Activated CD4-positive, alpha-beta T cell treated with anti-CD3 and anti-CD28 coated beads, Interleukin-2, amount 50 U/mL, for 4 hours (primary cell): ENCODE measurements at places on chromosomes 6 and 20.

DNA sequence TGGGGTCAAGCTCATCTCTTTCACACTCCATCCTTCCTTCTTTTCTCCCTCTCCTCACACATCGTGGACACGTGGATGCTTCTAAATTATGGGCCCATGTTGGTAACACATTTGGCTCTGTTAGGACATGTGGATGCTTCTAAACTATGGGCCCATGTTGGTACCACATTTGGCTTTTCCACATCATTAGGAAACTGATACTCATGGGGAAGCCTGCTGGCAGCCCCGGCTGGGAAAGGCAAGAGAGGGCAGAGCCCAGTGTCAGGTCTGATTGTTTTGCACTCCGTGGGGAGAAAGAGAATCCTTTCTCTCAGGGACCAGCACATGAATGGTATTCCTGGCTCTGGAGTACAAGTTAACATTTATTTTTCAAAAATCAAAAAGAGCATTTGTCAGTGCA, 4.0 kb upstream of the CST1 start:
- DNase-seq: no peak

DNA sequence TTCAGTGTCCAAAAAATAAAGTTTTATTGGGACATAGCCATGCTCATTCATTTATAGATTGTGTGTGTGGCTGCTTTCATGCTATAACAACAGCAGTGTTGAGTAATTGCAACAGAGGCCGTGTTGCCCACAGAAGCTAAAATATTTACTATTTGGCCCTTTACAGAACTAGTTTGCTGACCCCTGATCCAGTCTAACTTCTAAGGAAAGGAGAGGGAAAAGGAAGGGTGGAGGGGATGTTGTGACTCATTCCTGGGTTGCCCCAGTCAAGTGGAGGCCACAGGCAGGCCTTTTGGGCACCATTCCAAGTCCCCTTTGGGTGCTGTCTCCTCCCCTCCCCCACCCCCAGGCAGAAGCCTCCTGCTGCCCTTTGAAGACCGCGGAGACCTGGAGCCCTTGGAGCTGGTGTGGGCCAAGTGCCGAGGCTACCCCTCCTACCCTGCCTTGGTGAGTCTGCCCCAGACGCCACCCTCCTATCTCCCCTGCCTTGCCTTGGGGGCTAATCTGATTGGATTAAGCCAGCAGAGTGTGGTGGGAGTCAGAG, 28.4 kb downstream of the BRPF3 start:
- DNase-seq: no peak

- no peak for DNase-seq
Observed at GRCh38 chr20:9447182-9447581, 67.2 kb upstream of the LAMP5 start.

DNA sequence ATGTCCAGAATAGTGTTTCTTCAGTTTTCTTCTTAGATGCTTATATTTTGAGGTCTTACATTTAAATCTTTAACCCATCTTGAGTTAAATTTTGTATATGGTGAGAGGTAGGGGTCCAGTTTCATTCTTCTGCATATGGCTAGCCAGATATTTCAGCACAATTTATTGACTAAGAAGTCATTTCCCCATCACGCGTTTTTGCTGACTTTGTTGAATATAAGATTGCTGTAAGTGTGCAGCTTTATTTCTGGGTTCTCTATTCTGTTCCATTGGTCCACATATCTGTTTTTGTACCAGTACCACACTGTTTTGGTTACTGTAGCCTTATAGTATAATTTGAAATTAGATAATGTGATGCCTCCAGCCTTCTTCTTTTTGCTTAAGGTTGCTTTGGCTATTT, 179.6 kb downstream of the AKAP7 start:
- DNase-seq: no peak

DNA sequence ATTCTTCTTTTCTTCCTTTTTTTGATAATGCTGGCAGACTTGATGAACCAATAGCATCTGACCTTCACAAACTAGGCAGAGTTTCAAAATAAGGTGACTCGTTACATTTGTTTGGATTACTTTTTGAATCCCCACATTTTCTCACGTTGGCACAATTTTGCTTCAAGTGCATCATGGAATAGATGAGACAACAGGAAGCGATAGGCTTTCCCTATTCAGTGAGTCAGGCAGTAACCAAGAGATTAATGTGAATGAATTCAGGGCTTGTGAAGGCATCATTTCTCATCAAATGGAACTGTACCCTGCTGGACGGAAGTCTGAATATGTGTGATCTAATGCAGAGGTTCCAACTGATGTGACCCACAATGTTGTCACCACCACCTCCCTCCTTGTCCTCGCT, 10.7 kb downstream of the RFPL4B start:
- DNase-seq: no peak

GRCh38 chr20:47988676-47989075, 203.4 kb upstream of the SULF2 start:
- no peak for DNase-seq

- DNase-seq: no peak
Observed at GRCh38 chr6:20777801-20778200, 243.5 kb downstream of the CDKAL1 start.

GRCh38 chr20:34720266-34720665, 16.1 kb downstream of the TP53INP2 start:
- no peak for DNase-seq

DNA sequence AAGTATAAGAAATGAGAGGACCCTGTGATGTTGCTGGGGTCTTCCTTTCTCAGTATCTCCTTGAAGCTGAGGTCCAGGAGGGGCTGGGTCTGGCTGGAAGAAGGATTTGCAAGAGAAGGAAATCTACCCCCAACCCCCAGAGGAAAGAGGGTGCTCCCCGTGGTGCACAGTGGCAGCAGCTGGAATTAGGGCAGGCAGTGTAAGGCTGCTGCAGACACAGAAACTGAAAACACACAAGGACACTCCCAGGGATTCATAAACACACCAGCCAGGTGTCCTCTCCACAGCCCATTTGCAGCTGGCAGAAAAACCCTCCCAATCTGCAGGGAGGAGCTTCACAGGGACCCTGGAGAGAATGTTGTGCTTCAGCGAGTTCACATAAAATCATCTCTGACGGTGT, 297.2 kb downstream of the CDH26 start:
- no peak for DNase-seq

GRCh38 chr6:73030257-73030656, 195.0 kb downstream of the KHDC1L start:
- no peak for DNase-seq

GRCh38 chr6:47151232-47151898, 109.2 kb upstream of the ADGRF1 start:
- DNase-seq: no peak

GRCh38 chr20:19254956-19255355, 42.5 kb downstream of the SLC24A3 start:
- DNase-seq: no peak

- no peak for DNase-seq
Observed at GRCh38 chr6:18076231-18076630, 46.2 kb downstream of the NHLRC1 start.

GRCh38 chr20:35065181-35065580, 27.4 kb downstream of the TRPC4AP start:
- no peak for DNase-seq

GRCh38 chr20:3247638-3248037, 8.6 kb upstream of the SLC4A11 start:
- DNase-seq: no peak

DNA sequence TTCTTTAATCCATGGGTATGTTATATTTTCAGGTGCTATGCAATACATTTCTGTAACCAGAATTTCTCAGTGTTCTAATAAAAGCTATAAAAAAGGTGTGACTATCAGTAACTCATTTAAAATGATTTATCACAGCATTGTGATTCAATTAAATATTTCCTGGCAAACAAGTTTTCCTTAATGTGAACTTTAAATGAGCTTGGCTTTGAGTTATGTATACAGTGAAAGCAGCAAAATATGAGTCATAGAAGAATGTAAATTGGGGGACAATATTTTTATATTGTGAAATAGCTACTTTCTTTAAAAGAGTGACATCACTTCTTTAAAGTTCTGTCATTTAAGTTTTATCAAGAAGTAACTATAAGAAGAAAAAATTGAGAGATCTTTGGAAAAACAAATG, 484.9 kb upstream of the MAN1A1 start:
- DNase-seq: no peak

- DNase-seq: no peak
Observed at GRCh38 chr6:31478186-31478950, 19.6 kb upstream of the MICB start.

DNA sequence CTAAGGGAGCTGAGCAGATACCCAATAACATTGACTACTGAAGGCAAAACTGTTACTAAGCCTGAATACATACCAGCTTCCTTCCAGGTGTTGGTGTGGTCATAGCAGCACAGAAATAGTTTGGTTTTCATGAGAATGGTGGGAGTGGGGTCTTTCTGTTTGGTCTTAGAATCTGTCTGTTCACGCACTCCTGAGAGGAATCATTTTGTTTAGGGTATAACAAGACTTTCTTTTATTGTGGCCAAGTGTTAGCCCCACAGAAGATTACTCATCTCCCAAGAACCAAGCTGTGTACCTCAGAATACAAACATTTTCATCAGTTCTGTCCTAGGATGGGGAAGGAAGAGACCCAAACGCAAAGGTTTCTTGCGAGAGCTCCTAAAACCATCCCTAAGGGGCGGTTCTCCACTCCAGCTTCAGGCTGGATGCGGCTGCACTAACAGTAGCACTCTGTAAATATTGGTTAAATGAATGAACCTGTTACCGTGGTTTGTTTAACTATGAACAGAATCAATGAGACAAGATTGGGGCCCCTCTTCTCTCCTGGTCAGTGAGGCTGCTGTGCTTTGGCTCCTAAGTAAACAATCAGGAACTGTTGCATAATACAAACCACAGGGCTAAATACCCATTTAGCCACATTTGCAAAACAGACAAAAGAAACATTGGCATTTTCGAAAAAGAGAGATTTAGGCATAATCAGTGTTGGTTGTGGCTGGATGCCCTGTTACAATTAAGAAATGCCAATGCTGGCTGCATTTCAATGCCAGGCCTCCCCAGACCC, 44.9 kb downstream of the SNAP25 start:
- no peak for DNase-seq

DNA sequence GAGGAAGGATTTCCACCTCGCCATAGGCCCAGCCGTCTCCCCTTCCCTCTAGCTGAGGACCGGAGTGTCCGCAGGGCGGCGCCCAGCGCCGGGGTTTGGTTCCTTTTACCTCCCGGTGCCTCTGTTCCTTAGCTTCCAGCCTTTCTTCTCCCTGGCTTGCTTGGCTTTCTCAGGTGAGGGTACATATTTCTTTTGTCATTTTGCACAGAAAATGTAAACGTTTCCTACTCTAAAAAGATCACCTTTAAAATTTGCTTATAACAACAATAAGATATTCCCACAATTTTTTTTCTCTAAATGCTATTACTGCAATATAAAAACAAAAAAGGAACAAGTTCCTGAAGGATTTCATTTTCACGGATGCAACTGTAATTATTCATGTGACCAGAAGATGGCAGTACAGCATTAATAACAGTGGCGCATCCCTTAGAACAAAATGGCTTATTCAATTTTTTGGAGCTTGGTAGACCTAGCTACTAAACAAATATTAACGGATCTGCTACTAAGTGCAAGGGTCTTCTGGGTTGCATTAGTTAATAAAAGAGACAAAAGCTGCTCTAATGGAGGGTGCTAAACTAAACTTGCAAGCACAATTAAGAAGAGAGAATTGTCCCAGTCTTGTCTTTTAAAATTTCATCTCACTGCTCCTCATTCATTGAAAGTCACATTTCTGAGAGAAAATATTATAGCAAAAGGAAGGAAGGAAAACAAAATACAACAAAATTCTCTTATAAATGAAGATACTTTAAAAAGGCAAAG, 172.9 kb downstream of the ADGRG6 start:
- DNase-seq: no peak

DNA sequence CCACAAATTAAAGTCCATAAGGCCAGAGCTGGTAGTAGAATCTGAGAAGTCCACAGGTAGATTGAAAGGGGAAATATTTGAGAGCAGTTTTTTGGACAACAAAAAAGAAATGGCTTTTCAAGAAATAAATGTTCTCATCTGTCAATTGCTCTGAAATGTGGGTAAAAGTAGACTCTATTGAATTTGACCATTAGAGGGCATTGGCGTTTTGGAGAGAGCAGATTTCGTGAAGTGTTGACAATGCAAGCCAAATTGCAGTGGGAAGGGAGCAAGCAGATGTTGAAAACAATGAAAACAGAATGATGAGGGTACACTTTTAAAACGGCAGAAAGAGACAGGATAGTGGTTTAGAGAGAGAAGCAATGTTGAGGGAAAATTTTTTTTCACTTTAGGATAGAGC, 149.1 kb upstream of the FAM83B start:
- no peak for DNase-seq

DNA sequence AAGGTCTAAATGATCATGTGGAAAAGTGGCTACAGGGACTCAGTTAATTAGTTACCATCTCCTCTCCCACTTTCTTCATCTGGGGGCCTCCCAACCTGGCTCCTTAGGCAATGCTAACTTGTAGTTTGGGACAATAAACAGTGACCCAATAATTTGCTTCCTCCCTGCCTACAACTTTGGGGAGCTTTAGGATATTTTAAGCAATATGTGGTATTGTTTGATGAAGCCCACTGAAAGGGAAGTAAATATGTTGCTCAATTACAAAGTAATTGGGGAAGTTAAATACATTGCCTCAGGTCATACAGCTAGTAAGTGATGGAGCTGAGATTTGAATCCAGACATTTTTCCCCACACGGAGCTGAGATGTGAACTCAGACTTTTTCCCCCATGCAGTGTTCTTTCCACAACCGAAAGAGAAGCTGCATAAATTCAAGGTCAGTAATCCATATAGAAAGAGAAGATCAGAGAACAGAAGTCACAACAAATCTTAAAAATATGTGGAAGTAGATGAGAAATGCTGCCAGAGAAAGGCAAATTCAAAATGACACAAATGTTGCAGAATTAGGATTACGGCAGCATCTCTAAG, 26.6 kb downstream of the ZHX3 start:
- DNase-seq: no peak

GRCh38 chr6:71523548-71523947, 234.9 kb downstream of the OGFRL1 start:
- DNase-seq: no peak

DNA sequence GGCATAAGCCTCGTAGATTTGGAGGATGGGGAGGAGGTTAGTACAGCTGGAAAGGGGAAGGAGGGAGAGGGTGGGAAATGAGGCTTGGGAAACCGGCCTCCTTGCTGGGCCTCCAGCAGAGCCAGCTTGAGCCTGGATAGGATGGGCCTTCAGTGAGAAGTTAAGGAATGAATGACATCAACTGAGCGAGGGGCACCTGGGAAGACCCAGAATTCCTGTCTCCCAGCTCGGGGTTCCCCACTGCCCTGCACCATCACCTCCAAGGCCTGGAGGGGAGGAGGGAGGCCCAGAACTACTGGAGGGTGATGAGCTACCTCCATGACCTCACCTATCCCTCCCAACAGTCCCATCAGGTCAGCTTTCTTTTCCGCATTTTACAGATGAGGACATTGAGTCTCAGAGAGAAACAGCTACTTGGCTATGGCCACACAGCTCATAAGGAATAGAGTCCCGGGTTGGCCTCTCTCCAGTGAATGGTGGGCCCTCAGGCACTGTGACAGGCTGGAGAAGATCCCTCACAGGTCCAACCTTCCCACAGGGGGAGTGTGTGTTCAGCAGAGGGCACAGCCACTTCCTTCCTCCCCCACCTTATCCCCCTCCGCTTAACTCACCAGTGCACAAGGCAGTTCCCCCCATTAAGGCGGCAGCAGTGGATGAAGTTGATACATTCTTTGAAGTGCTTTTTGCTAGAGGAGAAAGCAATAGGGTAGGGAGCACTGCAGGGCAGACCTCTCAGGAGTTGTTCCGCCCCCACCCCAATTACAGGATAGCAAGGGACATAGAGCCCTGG, 6.8 kb downstream of the DUSP15 start:
- no peak for DNase-seq
